ENCODE measurements at places on chromosomes 5 and 9.

DNA sequence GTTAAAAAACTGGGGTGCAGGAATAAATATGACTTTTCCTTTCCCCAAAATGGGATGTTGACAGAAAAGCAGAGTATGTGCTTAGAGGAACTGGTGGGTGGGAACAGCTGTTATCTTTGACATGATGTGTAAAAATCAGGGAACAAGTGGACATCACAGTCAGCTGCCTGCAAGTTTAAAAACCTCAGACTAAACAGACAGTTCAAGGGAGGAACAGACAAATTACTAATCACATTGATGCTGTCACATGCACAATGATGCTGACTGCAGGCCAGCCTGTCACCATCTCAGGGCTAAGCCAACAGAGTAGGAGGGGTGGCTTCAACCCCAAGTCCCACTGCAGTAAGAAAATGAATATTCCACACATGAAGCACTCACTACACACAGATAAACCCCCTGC lies 38.2 kb upstream of the UBAP2 start:
- DNase-seq: no peak

DNA sequence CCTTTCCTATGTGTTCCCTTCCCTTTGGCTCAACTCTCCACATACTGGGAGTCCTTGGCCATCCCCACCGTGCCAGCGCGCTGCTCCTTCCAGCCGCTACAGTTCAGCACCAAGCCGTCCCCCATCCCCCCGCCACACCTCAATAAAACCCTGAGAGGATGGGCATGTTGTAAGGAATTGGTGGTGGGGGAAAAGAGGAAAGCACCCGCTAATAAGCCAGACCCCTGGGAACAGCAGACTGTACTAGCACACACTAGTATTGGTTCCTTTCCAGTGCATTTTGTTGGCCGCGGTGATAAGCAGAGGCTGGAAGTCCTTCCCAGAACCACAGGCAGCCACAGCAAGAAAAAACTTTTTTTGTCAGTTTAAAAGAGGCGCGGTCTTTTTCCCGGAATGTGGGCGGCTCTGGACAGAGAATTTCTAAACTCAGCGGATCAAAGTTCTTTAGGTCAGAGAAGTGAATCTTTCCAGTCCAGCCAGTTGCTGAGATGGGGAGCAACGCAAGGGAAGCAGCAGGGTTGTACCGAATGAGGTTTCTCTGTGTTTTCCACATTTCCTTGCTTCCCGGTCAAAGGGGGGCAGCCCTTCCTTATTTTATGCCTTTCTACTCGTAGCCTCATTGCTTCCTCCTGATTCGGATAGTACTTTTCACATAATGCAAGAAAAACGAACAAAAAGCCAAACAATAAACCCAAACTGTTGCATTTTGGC lies 2.1 kb downstream of the CHSY3 start:
- DNase-seq: no peak

GRCh38 chr5:73093943-73094342 lies 26.4 kb upstream of the TMEM171 start:
- DNase-seq: no peak

DNA sequence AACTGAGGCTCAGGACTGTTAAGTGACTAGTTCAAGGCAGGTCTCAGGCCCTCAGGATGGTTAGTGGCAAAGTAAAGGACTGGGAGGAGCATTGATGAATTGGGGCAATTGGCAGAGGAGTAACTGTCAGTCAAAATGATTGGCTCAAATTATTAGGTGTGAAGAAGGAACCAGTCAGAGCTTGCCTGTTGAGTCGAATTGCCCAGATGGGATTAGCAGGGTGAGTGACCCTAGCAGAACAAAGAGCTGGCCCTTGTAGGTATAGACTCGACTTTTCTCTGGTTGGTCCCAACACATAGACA lies 2.6 kb upstream of the NSD1 start:
- no peak for DNase-seq

DNA sequence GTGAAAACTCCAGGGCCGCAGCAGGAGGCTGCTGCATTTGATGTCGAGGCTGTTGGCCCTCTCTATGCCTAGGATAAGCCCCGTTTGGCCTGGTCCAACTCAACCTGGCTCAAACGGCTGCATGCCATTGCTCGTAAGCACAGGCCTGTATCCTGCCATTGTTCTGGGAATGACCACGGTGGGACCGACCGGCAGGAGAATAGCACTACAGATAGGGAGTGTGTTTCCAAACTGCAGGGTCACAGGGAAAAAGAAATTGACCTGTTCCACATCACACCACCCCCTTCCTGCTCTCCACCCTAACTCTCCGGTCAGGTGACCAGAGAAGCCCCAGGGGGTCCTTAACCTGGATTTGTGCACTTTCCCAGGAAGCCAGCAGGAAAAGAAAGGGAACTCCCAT lies 278.7 kb upstream of the KLF4 start:
- no peak for DNase-seq

DNA sequence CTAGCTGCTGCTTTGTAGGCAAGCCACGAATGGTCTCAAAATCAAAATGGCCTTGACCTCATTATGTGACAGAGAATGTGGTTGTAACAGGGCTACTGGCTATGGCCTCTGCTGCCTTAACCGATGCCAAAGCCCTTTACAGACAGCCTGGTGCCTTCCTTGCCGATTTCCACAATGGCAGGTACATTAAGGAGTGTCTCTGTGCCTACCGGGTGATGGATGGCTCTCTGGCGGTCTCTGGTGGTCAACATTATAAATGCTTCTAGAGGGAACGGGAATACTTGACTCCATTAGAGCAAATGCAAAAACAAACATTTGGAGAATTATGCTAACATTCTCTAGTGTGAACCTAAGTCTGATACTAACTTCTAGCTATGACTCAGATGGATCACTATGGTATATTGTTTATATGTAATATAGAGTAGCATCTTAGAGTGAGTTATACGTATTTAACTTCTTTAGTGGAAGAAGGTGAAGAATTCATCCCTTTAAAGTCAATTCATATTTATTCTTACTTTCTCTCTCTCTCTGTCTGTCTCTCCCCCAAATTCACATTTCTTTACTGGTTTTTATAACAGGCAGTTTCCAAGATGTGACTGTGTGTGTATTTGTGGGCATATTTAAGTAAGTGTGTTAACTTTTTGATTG lies 52.5 kb downstream of the RPS23 start:
- DNase-seq: peak; percentile 33

GRCh38 chr9:87686520-87687090 lies 39.3 kb upstream of the CTSL start:
- DNase-seq: no peak

DNA sequence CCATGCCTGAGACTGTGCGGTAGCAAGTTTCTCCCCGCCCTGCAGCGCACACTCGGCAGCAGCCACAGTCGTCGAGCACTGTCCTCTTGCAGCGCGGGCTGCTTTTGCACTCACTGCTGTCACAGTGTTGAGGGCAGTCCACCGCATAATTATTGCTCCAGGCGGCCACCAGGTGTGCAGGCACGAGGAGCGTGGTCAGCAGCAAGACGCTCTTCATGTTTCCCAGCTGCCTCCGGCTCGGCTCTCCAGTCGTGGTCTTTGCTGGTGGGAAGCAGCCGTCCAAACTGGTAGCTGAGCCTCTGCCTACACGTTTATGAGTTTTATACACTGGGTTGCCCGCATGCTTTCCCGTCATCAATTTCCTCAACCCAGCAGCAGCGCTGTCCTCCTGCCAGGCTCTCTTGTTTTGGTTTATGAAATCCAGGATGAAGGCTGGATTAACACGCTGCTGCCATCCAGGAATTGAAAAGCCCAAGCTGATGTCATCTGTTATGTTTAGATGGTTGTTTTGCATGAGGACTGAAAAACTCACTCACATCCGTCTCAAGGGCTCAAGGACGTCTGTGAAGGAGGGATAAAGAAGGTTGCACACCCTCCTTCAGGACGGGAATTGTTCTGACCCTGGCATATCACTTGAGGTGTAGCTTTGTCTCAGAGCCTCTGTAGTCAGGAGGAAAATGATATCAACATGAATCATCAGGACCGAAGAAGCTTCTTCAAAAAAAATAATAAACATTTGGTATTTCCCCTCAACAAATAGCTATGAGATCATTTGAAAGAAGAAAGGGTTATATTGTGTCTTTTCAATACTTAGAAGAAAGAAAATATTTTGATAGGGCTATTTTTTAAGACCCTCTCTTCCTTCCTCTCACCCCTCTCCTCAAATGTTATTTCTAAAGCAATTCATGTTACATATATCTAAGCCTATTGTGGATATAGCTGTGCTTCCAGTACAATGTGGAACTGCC lies at the start of gene ESM1:
Gene ESM1 (minus strand): TSS at position 293 of the 968 bp plus-strand sequence. CDS start 76 bp downstream, at position 217.
- no peak for DNase-seq

GRCh38 chr5:124902097-124902821 lies 155.8 kb upstream of the ZNF608 start:
- no peak for DNase-seq

DNA sequence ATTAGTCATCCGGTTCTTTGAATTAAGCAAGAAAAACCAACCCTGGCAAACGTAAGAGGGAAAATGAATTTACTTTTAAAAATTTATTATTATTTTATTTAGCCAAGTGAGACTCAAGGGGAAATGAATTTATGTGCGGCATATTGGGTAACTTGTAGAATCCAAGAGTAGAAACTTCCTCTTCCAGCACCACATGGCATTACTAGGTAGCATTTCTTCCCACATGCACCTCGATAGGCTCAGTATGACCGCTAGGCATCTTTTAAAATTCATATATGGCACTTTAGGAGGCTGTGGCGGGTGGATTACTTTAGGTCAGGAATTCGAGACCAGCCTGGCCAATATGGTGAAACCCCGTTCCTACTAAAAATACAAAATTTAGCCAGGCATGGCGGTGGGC lies 17.6 kb upstream of the MYO10 start:
- no peak for DNase-seq

GRCh38 chr5:39494534-39494933 lies 69.8 kb upstream of the DAB2 start:
- no peak for DNase-seq
